ENCODE measurements at places on chromosomes 7 and 10.

GRCh38 chr7:80856769-80857168 lies 62.1 kb downstream of the SEMA3C start:
- peak; percentile 63 for DNase-seq

DNA sequence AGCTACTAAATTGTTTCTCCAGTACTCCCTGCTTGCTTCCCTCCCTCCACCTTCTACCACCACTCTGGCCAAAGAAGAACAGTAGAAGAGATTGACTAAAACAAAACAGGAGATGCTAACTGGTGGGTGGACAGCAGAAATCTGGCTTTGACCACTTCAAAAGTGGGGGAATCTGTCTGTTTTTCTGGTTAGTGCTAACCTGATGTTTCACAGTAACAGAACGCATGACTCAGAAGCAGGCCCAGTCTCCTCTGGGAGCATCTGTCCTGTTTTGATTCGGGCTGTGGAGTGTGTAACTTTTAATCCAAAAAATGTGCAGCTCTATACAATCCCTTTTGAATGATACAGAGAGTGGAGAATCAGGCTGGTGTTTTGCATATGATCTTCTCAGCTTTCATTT lies 32.7 kb upstream of the ZNF438 start:
- DNase-seq: no peak

DNA sequence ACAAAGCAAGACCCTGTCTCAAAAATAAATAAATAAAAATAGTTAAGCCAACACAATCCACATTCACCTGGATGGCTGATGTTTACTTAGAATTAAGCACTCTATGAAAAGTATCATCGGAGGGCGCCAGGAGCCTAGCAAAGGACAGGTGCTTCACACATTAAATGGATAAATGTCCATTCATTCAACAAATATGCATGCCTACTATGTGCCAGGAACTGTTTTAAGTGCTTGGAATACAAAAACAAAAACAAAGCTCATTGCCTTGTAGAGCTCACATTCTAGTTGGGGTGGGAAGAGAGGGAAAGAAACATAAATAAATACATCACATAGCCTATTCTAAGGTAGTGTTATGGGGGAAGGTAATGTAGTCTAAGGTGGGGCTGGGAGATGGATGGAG lies 4.1 kb downstream of the BAIAP2L1 start:
- no peak for DNase-seq

DNA sequence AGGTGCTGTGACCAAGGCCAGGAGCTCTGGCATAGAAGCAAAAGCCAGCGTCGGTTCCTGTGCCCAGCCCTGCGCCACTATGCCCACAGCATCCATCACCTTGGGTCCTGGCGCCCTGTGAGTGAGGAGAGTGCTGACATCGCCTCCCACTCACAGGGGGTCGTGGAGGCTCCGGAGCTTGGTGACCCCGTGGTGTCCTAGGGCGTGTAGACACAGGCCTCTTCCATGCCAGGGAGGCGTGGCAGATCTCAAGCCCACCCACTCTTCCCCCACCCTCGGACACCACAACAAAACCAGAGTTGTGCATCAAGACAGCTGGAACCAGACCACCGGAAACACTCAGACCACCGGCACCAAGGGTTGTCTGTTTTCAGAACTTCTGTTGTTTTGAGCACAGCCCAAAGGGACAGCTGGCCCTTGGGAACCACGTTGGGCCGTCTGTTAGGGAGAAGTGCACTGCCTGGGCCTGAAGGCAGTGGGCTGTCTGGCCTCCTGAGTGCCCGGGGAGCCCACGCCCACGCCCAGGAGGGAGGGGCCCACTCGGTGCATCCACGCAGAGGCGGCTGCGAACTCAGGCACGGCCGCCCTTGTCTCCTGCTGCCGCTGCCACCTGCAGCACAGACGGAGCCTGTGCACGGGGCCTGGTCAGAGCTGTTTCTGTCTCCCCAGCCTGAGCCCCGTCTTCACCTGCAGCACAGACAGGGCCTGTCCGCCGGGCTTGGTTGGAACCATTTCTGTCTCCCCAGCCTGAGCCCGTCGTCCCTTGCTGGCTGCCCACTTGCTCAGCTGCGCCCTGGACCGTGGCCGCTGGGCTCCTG lies 106.3 kb downstream of the INPP5A start:
- DNase-seq: no peak

DNA sequence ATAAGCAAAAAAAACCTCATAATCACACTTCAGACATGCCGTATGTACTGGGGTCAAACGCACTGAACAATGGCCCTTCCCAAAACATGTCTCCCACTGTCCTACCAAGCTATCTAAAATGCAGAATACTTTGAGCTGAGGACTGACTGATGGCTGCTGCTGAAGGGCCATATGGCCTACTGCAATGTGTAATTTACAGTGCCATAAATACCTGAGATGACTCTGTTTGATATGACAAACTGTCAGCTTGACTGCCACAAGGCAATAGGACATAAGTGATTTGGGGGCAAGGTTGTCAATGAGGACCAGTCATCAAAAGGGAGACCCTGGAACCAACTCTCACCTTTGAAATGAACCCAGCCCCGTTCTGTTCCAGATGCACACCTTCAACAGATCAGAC lies 187.4 kb upstream of the FRMD4A start:
- no peak for DNase-seq

GRCh38 chr10:130924138-130924819 lies 387.2 kb downstream of the TCERG1L start:
- DNase-seq: no peak

GRCh38 chr7:84113286-84113685 lies 81.3 kb downstream of the SEMA3A start:
- no peak for DNase-seq

DNA sequence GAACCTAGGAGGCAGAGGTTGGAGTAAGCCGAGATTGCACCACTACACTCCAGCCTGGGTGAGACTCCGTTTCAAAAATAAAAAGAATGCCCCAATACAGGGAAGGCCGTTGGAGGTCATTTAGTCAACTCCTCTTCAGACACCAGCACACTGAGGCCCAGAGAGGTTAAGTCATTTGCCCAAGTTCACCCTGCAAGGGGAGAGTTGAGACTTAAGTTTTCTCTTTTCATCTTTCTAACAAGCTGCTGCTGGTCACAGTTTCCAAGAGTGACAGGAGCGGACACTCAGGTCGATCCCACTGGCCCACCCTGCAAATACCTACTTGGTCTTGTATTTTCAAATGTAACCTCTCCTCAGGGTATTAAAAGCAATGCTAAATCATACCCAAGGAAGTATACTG lies 30.4 kb upstream of the VCL start:
- DNase-seq: no peak

GRCh38 chr7:74083928-74084721 lies 521 bp downstream of the LIMK1 start:
- peak; percentile 87 for DNase-seq

- no peak for DNase-seq
Observed at GRCh38 chr7:17097668-17098297, 200.7 kb upstream of the AHR start.

DNA sequence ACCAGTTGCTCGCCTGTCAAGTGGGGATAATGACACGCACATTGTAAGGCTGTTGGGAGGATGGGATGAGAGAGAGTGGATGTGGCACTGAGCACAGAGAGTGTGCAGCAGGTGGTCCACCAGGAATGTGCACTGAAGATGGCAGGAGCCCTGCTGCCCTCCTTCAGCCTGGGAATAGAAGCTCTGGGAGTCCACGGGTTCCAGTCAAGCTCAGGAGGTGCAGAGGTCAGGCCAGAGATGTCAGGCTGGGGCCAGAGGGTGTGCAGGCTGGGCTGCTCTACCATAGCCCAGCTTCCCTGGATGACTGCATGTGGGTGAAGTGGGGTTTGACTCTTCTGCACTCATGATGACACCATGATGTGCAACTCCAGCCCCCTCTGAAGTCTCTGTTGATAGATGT lies 58.7 kb downstream of the C10orf120 start:
- no peak for DNase-seq

- no peak for DNase-seq
Observed at GRCh38 chr10:52463826-52464225, 149.7 kb downstream of the DKK1 start.

- no peak for DNase-seq
Observed at GRCh38 chr7:2689343-2689847, 1.4 kb downstream of the AMZ1 start.

- peak; percentile 90 for DNase-seq
Observed at GRCh38 chr10:77228559-77228958, 409.0 kb downstream of the KCNMA1 start.

DNA sequence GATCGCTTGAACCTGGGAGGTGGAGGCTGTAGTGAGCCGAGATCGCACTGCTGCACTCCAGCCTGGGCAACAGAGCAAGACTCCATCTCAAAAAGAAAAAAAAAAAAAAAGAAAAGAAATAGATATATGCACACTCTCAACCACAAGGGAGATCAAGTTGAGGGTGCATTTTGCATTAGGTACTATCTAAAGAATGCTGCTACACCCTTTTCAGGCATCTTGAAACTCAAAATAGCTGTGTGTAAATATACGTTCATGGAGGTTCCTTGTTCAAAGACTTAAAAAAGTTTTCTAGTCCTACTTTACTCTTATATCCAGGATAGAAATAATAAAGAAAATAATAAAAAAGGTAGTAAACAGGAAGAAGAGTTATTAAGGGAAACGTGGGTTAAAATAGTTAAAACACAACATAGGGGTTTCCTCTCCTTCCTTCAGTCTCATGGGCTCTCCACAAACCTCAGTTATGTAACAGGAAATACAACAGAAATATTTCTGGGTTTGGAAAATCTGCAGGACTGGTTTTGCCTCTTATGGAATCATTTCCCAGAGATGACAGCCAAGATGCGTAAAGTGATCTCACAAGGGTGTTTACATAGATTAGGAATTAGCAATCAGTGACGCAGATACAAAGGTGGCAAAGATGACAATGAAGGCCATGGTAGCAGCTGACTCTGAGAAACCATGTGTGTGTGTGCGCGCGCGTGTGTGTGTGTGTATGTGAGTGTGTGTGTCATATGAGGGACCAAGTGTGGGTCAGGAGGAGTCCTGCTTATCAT lies 15.1 kb downstream of the STEAP4 start:
- no peak for DNase-seq

DNA sequence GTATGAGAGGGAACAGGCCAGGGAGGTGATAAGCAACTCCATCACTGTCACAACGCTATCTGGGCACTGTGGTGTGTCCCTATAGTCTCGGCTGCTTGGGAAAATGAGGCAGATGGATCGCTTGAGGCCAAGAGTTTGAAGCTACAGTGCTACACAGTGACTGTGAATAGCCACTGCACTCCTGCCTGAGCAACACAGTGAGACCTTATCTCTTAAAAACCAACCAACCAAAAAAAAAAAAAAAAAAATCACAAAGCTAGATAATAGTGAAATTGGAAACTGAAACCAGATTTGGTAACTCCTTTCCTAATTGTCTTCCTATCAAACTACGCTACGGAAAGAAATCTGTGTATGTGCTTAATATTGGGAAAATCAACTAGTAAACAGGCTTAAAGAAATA lies 14.1 kb downstream of the MICU1 start:
- peak; percentile 27 for DNase-seq

DNA sequence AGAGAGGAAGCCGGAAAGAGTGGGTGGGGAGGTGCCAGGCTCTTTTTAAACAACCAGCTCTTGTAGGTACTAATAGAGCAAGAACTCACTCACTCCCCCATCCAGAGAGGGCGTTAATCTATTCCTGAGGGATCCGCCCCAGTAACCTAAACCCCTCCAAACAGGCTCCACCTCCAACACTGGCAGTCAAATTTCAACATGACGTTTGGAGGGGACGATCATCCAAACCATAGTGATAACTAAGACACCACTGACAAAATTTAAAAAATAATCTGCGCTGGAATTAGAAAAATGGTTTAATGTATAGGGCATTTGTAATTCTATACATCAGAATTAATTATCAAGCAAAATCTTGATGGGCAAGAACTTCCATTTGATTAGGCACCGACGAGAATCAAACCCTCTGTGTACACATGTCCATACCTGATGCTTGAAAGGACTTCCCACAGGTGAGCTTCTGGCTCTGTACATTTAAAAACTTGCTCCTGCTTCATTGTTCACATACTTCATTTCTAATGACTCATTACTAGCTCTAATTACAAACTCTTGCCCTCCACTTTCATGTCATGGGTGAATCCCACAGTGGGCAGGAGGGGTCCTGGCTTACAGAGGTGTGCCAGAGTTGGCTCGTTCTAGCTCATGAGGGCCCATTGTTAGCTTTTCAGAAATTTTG lies 20.6 kb upstream of the KDM7A start:
- DNase-seq: no peak

DNA sequence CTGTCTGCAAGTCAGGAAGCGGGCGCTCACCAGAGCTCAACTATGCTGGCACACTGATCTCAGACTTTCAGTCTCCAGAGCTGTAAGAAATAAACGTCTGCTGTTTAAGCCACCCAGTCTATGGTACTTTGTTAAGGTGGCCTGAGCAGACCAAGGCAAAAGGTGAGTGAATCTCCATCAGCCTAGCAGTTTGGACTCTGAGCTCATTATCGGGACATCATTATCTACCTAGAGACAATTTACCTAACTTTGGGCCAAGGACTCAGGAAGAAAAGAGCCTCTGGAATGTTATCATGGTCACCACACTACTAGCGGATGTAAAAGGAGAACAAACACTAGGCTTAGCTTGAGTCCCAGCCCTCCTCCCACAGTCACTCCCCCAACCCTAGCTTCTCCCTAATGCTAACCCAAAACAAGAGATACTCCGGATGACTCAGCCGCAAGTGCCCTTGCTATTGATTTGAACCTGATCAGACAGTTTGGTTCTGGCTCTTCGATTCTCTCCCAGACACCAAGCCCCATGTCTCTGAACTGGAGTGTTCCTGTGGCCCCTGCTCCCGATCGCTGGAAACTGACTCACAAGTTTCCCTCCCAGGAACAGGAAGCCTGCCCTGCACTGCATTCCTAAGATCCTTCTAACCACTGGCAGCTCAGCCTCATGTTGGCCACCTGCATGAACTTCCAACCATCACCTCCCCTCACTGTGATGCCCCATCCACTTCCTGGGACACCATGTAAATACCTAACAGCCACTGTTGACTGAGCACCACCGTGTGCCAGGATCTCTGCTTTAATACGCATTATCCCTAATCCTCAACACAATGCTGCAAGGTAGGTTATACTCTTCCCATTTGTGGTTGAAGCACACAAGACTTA lies 34.5 kb downstream of the CREB3L2 start:
- DNase-seq: no peak

DNA sequence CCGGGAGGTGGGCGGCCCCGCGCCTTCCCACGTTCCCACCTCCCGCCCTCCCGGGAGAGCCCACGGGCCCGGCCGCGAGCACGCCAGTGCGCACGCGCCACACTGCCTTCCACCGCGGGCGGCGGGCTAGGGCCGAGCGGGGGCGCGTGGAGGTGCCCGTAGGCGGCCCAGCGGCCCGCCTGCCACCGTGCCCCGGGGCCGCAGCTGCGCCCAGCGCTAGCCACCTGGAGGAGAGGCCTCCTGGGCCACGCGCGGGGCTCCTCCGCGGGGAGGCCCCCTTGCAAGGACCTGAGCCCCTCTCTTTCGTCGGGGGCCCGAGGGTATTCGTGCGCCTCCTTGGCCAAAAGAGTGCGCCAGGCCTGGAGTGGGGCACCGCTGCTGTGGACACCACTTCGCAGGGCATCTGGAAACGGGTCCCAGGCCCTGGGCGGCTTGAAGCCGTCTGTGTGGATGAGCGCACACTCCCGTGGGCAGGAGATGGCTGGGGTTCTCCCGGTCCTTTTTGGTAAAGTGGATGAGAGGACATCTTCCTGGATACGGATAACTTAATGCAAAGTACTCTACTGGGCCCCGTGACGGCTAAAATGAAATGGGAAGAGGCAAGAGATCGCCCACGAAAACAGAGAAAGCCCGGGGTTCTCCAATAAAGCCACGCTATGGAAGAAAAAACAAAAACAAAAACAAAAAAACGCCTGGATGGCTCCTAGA lies 9.0 kb upstream of the EBF3 start:
- DNase-seq: no peak

Data from NCI-H69 (cell line).